ENCODE measurements at places on chromosomes 3 and 15.

DNA sequence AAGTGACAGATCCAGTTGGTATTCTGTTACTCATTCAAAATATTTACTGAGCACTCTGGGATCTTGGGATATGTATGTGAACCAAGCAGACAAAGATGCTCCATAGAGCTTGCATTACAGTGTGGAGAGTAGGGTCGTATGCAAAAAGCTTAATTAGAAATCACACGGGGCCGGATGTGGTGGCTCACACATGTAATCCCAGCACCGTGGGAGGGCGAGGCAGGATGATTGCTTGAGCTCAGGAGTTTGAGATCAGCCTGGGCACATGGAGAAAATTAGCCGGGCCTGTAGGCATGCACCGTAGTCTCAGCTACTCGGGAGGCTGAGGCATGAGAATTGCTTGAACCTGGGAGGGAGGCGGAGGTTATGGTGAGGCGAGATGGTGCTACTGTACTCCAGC is 68.7 kb upstream of the MB21D2 start:
- no peak for DNase-seq

DNA sequence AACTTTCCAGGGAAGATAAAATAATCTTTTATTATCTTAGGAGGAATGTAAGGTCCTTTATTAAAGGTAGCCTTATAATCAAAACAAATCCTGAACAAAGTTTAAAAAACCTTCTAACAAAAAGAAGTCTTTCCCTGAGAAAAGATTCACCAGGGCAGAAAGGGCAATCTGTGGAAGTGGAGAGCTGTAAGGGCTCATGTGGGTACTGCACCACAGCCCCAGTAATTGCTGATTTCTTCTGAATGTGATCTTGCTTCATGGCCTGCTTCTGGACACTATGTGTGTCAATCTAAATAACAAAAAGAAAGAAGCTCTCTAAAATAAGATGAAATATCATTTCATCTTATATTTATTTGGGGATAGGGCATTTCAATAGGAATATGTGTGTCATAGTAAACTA is 1501.6 kb downstream of the OTOL1 start:
- no peak for DNase-seq

DNA sequence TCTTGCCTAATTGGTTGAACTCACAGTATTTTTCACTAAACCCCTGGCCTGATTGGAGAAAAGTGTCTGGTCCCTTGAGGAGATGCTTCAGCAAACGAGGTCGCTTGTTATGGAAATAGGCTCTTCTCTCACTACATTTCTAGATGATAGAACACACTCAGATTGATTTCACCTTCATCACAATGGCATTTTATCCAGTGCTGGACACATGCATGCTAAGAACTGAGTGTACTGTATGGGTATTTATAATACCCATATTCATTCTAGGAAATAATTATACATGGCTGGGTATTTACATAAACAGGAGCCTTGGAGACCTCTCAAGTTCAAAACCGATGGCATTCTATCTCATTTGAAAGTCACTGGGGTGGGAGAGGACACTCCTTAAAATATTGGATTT is 444.9 kb downstream of the LPP start:
- no peak for DNase-seq

DNA sequence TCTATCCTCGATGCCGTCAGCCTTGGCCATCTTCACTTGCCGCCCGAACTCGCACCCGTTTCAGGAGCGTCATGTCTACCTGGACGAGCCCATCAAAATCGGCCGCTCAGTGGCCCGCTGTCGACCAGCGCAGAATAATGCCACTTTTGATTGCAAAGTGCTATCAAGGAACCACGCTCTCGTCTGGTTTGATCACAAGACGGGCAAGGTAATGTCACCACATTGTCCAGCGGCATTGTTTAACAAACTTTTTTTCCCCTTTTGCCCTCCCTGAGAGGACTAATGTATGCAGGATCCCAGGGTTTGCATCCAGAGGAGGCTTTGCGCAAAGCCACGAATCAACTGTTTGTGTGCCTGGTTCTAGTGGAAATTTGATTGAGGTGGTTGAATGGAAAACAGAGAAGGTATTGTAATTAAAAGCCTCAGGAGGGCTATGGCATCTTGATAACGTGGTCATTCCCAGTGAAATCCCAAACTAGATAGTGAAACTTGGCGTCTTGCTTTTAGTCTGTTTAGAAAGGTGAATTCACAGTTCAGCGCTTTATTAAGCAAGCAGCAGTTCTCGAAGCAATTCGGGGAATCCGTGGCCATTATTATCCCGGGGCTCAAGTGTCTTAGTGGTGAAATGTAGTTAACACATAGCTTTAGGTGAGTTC is 1.7 kb downstream of the SLMAP start:
- no peak for DNase-seq

DNA sequence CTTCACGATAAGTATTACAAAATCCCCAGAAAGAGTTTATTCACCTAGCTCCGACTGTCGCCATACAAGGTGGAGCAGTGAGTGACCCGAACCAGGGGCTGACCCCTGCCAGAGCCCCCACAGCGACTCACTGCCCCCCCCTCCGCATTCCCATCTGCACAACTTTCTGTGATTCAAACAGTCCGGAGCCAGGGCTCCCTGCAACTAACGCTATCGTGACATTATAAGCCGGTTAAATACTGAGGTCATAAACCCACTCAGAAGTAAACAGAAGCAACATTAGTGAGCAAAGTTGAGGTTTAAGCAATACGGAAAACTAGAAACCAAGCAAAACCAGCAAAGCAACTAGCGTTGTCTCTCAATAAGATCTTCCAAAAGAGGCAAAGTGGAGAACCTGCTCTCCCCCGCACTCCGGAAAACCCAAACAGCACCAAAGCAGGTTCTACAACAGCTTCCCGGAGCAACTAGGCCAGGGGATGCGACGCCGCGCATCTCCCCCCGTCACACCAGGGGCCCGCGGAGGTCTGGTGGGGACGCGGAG is 642 bp downstream of the SCAP start:
- peak; percentile 30 for DNase-seq

DNA sequence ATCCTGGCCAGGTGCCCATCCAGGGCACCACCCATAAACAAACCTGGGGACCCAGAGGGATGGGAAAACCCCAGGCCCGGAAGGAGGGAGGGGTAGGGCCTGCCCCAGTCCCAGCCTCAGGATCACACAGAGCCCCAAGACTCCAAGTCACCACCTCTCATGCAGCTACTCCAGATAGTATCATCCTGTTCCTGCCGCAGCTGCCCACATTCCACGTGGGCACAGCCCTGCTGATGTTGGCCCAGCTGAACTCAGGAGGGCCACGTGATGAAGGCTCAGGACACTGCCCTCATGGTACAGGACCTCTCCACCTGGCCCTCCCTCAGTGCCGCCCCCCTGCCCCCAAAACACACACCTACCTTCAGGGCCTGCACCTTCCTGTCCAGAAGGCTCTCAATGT is 69.5 kb downstream of the CACNA2D2 start:
- DNase-seq, result no peak

- DNase-seq, result no peak
Measured at GRCh38 chr3:68620211-68620610, 312.1 kb downstream of the TAFA4 start.

DNA sequence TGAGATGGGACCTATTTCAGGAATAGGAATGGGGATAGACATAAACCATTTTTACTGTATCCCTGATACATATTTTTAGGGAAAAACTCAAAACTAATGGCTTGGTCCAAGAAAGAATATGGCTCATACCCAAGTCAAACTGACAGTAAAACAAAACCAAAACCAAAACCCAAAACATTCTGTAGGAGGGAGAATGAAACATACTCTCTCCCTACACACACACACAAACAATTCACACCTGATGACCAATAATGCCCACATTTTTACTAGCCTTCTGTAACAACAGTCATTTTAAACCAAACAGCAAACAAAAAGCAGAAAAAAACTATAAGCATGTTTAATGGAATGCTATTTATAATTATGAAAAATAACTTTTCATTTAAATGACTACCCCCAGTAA is 74.9 kb downstream of the NBEAL2 start:
- DNase-seq, result no peak

- DNase-seq, result no peak
Measured at GRCh38 chr3:173354124-173354523, 43.4 kb upstream of the NLGN1 start.

DNA sequence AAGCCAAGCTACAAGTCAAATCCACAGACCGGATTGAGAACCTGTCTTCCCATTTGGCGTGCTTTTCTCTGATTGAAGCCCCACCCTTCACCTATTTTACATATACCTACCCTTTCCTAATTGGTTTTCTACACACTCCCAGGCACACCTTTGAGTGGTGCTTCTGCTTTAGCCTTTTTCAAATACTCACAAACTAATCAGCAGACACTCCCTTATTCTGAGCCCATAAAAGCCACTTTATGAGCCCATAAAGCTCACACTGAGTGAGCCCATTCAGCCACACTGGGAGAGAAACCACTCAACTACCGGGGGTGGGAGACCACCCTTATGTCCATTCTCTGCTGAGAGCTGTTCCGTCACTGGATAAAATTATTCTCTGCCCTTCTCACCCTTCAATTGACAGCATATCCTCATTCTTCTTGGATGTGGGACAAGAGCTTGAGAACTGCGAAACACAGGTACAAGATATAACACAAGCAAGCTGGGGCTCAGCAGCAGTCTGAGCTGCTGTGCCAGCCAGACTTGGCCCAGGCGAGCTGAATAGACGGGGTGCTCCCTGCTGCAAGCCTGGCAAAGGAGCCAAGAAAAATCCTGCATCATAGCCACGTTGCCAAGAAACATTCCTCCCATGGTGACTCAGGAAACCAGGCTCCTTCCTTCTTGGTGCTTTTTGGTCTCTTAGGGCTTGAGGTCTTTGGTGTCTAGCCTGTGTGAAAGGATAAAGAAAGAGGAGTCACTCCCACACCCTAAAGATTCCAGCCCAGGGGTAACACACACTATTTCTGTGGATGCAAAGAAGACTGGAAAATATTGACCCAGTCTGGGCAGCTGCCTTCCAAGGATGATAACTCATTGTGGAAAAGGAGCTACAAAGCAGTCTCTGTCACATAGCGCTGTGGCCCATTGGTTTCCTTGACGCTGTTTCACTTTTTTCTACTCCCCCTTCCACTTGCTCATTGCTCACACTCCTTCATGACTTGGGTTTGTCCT is 609.7 kb downstream of the MCTP2 start:
- no peak for DNase-seq

DNA sequence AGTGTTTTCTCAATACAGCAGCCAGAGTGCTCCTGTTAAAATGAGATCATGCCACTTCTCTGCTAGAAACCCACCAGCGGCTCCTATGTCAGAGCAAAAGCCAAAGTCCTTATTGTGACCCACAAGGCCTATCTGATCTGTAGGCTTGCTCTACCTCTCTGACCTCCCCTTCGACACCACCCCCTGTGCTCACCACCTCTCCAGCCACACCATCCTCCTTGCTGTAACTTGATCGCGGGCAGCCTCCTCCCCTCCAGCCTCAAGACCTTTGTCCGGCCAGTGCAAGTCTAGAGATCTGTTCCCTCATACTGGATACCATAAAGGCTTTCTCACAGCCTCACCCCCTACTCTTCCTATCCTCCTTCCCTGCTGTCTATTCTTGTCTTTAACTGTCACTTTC is 1.9 kb upstream of the IGDCC4 start:
- DNase-seq, result no peak

DNA sequence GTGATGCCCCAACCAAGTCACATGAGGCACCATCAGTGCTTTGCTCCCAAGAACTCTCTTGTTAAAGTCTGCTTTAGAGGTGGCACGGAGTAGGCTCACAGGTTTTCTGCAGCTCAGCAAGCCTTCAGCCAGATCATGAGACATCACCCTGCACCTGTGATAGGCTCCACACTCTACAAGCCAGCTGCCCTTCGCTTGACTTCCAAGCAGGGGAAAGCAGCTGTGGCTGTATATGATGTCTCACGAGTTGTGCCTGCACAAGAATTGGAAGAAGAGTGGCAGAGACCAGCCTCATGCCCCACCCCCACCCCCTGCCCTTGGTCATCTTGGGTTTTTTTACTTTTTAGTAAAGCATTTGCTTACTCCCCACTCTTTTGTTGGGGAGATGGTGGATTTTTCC is 22.5 kb downstream of the MRPS11 start:
- no peak for DNase-seq

- DNase-seq, result no peak
Measured at GRCh38 chr3:38488949-38489348, 7.2 kb upstream of the EXOG start.

GRCh38 chr3:11651900-11652299 is 8.2 kb upstream of the VGLL4 start:
- no peak for DNase-seq

GRCh38 chr3:134004841-134005240 is 24.9 kb downstream of the SLCO2A1 start:
- no peak for DNase-seq

GRCh38 chr3:31433679-31433992 is 99.1 kb upstream of the STT3B start:
- no peak for DNase-seq

DNA sequence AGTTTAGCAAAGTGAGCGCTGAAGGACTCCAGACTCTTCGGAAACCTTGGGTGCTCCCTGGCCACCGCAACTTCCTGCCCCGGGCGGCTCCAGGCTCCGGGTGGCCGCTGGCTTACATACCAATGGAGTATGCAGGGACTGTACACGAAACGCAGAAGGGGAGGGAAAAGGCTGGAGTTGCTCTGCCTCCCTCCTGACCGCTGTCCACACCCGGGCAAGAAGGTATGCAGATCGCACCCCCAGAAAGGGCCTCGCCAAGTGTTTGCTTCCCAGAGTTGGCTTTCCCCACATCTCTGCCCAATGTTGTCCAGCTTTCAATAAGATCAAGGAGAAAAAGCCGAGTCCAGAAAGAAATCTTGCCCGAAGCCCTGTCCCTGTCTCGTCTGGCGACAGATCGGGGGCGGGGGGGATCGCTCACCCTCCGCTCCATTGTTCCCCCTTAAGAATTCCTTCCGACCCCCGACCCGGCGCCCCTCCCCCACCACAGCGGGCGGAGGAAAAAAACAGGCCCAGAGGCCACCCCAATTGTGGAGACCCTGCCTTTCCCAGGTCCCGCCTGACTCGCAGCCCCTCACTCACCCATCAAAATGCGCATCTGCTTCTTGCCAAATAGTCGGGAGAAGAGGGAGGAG is 533 bp downstream of the ARF4 start:
- DNase-seq, result peak; percentile 75

DNA sequence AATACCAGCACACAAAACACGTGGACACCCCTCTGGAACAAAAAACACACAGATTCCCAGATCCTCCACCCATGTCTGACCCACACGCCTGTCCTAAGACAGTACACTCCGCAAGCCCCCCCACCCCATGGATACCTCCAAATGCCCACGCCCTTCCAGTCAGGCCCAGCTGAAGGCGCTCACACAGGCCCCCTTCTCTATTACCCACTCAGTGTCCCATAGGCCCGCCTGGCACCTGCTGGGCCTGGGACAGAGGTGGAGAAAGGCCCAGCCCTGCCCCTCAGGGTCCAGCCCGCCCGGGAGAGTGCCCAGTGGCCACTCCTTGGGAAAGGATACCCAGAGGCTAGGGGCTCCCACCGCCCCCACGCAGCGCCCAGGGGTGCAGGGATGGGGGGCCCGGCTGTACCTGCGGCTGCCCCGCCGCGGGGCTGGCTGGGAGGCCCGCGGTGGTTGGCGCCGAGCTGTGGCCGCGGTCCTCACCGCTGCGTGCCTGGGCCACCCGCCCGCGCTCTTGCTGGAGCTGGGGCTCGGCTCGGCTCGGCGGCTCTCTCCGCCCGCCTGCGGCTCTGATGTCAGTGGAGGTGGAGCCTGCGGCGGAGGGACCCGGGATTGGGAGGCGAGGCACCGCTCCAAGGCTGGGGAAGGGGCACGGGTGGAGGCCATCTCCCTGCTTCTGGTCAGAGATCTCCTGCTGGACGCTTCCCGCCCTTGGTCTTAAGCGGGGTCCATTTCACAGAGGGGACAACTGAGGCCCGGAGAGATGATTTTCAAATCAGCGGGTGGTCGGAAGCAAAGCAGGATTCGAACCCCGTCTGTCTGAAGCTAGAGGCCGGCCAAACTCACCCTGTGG is at the start of gene CAMK1:
Gene CAMK1, minus strand, starts transcription at position 522 of the 850 bp plus-strand sequence. CDS start 2,198 bp downstream, outside the sequence.
- DNase-seq, result peak; percentile 72

- no peak for DNase-seq
Measured at GRCh38 chr15:80106051-80106450, 46.6 kb downstream of the ZFAND6 start.

All from activated CD8-positive, alpha-beta T cell treated with anti-CD3 and anti-CD28 coated beads, Interleukin-2, amount 10 ng/mL, durations not matched to agents 7 days and 5 days (primary cell).